ENCODE measurements at places on chromosomes 11 and 22.

DNA sequence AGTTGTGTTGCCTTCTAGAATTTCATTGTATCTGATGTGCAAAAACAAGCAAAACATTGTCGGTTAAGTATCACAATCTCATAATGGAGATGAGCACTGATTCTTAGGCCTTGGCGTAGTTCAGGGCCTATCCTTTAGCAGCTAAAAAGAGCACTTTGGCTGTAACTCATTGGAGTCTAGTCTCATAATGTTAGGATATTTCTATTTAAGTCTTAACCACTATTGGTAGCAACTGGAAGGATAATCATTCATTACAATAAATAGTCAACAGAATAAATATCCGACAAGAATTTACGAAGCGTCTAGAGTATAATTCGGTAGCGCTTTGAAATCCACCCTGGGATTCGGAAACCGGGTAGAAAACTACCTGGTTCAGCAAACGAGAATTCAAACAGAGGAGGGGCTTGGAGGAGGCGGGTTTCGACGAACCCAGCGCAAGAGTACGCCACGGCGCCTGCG lies 461 bp upstream of the EED start:
- no peaks in the 10 kb centered on the region for H3K27me3 ChIP-seq
- peaks cover 19% of the 10 kb centered on the region for H3K4me1 ChIP-seq
- 0 out of 2 replicates have a peak, but pooled peaks cover 4% of the 10 kb centered on the region for H3K36me3 ChIP-seq
- peak; percentile 80 for DNase-seq

- no peaks in the 10 kb centered on the region for H3K4me1 ChIP-seq
- H3K27me3 ChIP-seq, result no peaks in the 10 kb centered on the region
- H3K4me3 ChIP-seq, result no peak overlapping the region
- H3K27ac ChIP-seq, result no peak overlapping the region
Measured at GRCh38 chr22:21622919-21623647, 6.7 kb downstream of the YDJC start.

DNA sequence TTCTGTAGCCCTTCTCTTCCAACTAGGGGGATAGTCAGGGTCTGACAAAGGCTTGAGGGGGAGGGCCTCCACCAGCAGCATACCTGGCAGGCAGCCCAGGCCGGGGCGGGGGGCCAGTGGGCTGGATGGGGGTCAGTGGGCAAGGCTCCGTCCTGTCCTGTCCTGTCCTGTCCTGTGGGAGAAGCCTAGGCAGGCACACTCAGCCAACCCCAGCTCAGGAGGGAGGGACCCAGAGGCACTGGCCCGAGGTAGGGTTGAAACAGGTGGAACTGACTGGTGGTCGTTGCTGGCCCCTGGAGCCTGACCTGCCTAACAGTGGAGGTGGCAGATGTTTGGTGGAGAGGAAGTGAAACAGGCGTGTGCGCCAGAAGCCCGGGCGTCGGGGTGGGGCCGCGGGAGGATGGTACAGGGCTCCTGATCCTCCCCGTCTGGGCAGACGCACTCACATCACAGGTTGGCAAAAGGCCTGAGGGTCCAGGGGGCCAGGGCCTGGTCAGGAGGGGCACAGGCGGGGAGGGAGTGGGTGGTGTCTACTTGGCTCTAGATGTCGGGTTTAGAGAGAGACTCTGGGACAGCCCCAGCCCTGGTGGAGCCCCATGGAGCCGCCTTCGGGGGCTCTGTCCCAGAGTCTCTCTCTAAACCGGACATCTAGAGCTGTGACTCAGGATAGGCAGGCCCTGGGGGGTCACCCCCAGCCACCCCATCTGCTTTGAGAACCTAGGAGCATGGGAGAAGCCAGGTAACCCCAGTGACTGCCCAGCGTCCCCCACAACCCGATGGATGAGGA lies 32.5 kb upstream of the GRAMD4 start:
- no peak for DNase-seq
- H3K4me1 ChIP-seq, result no peaks in the 10 kb centered on the region
- no peak overlapping the region for H3K27ac ChIP-seq
- H3K4me3 ChIP-seq, result no peak overlapping the region

DNA sequence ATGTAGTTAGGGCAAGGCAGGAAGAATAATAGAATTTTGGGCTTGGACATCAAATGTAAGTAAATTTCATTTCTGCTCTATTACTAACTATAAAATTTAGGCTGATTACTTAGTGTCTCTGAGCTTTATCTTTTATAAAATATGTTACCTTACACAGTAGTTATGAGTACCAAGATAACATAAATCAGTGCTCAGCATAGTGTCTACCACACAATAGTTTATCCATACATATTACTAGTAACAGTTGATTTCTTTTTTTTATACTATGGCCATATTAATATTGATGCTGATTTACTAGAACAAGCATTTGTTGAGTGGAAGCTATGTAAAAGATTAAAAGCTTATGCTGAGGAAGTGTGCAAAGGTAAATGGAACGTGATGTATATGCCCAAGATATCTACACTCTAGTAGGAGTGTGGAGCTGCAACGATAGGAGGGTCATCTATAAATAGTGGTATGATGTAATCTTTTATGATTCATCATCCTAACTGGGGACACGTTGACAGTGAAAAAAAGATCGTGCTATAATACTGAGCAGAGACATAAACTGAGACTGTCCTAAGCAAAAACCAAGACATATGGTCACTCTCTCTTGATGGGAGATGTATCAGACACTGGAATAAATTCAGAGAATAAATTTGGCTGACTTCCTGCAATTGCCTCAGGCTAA lies 8.7 kb upstream of the SLC5A12 start:
- H3K36me3 ChIP-seq, result no peaks in the 10 kb centered on the region
- H3K4me1 ChIP-seq, result no peaks in the 10 kb centered on the region
- no peak for DNase-seq
- no peak overlapping the region for H3K4me3 ChIP-seq
- no peak overlapping the region for H3K27ac ChIP-seq
- no peaks in the 10 kb centered on the region for H3K27me3 ChIP-seq

DNA sequence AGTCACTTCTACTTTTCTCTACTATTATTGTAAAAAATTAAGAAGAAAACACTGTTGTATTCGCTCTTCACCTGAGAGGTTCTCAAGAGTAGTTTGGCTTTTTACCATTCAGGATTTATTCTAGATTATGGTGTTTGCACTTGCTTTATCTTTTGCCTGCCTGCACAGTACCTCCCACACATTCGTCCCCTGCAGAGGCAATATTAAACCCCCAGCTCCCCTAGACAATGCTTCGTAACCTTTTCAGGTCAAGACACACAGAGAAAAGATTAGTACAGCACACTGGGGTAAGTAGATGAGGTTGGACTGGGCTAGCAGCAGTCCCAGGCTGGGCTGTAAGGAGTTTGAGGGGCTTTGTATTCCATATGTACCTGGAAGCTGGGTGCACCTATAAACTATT lies 62.4 kb downstream of the TNRC6B start:
- no peak for DNase-seq
- H3K4me1 ChIP-seq, result peaks cover 54% of the 10 kb centered on the region
- peak overlapping the region; percentile 85 for H3K27ac ChIP-seq
- no peaks in the 10 kb centered on the region for H3K27me3 ChIP-seq

GRCh38 chr11:6757373-6757967 lies 14.3 kb downstream of the OR2AG2 start:
- H3K4me3 ChIP-seq, result no peak overlapping the region
- H3K4me1 ChIP-seq, result no peaks in the 10 kb centered on the region
- no peaks in the 10 kb centered on the region for H3K36me3 ChIP-seq
- no peaks in the 10 kb centered on the region for H3K27me3 ChIP-seq
- DNase-seq, result no peak
- H3K27ac ChIP-seq, result no peak overlapping the region

GRCh38 chr11:67439321-67440228 lies 2.1 kb upstream of the PTPRCAP start:
- peaks cover 15% of the 10 kb centered on the region for H3K36me3 ChIP-seq
- H3K4me3 ChIP-seq, result no peak overlapping the region
- no peaks in the 10 kb centered on the region for H3K4me1 ChIP-seq
- DNase-seq, result peak; percentile 55
- no peak overlapping the region for H3K27ac ChIP-seq

- no peak overlapping the region for H3K4me3 ChIP-seq
- peak overlapping the region; percentile 11 for H3K27ac ChIP-seq
- H3K36me3 ChIP-seq, result peaks cover 3% of the 10 kb centered on the region
- H3K27me3 ChIP-seq, result no peaks in the 10 kb centered on the region
Measured at GRCh38 chr22:43008509-43008908, 6.4 kb downstream of the PACSIN2 start.

- no peak for DNase-seq
- H3K4me1 ChIP-seq, result peaks cover 9% of the 10 kb centered on the region
- peaks cover 15% of the 10 kb centered on the region for H3K36me3 ChIP-seq
- no peak overlapping the region for H3K27ac ChIP-seq
Measured at GRCh38 chr11:45881708-45882368, 3.6 kb upstream of the MAPK8IP1 start.

- H3K4me3 ChIP-seq, result no peak overlapping the region
- H3K36me3 ChIP-seq, result no peaks in the 10 kb centered on the region
Measured at GRCh38 chr11:47398011-47398410, 10.4 kb upstream of the SLC39A13 start.

- H3K4me3 ChIP-seq, result no peak overlapping the region
- DNase-seq, result no peak
- H3K4me1 ChIP-seq, result no peaks in the 10 kb centered on the region
- H3K36me3 ChIP-seq, result peaks cover 56% of the 10 kb centered on the region
- H3K27me3 ChIP-seq, result no peaks in the 10 kb centered on the region
Measured at GRCh38 chr11:68412593-68413475, 47.7 kb upstream of the PPP6R3 start.

DNA sequence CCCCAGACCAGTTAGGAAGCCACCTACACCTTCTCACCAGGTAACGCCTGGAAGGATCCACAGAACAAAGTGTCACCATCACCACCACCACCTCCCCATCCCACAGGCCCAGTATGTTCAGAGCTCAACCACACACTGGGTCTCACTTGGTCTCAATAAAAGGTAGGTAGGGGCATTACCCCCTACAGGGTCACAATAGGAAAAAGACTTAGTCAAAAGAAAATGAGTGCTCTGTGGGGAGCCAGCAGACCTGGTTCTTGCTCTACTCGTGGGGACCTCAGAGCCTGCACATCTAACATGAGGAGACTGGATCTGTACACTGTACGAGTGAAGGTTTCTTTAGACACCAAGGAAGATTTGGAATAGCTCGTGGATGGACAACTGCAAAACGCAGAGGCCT lies 49.3 kb downstream of the HIRA start:
- no peak overlapping the region for H3K27ac ChIP-seq
- no peak for DNase-seq
- no peak overlapping the region for H3K4me3 ChIP-seq
- no peaks in the 10 kb centered on the region for H3K4me1 ChIP-seq

DNA sequence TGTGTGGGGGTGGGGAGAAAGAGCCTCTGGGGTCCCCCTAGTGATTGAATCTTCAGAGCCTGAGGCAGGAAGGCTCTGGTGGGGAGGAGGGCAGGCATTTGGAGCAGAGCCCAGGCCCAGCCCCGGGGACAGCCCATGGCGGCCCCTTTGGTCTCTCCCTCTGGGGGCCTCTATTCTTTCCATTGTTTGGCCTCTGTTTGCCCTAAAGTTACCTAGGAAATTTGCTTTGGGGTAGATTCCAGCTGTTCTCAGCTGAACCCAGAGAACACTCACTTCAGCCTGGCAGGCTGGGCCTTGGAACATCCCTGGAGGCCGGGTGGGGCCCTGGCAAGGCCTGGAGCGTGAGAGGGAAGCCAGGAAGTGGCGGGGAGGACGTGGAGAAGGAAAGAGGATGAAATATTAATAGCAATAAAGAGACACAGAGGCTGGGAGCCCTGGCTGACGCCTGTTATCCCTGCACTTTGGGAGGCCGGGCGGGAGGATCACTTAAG lies 22.9 kb upstream of the A4GALT start:
- H3K4me3 ChIP-seq, result no peak overlapping the region
- DNase-seq, result no peak
- peaks cover 39% of the 10 kb centered on the region for H3K4me1 ChIP-seq
- H3K27me3 ChIP-seq, result no peaks in the 10 kb centered on the region

DNA sequence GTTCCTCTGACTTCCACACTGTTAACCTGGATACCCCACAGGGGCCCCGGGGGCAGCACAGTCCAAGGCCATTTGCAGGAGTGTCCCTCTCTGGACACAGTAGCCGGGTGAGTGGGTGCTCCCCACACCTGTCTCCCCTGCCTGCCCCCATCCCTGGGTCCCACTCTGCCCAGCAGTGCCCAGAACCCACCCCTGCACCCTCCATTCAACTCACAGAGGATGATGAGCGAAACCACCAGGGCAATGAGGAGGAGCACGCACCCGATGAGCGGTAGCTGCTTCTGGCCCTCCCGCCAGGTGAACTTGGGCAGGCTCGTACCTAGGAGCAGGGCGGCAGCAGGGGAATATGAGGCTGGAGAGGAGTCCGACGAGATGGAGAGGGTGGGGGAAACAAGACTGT lies 12.2 kb downstream of the TMPRSS13 start:
- H3K36me3 ChIP-seq, result no peaks in the 10 kb centered on the region
- no peaks in the 10 kb centered on the region for H3K4me1 ChIP-seq
- H3K27ac ChIP-seq, result no peak overlapping the region
- H3K27me3 ChIP-seq, result no peaks in the 10 kb centered on the region
- peak; percentile 38 for DNase-seq
- no peak overlapping the region for H3K4me3 ChIP-seq

DNA sequence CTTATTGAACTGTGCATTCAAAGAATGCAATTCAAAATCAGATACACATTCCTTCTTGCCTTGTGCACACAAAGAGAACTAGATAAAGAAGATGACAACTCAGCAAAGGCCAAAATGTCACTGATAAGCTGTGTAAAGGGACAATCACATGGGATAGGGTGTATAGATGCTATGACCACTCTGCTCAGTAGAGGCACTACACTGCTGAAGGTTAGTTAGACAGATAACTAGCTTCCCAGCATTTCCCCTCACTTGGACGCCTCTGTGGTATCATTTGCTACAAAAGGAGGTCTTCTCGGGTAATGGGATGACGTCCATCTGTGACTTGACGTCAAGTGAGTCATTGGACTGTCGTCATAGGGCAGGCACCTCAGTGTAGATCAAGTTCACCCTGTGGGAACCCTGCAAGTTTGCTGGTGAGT lies 424.9 kb upstream of the CCDC90B start:
- DNase-seq, result no peak
- H3K27ac ChIP-seq, result no peak overlapping the region
- no peaks in the 10 kb centered on the region for H3K36me3 ChIP-seq
- H3K27me3 ChIP-seq, result no peaks in the 10 kb centered on the region
- no peaks in the 10 kb centered on the region for H3K4me1 ChIP-seq

DNA sequence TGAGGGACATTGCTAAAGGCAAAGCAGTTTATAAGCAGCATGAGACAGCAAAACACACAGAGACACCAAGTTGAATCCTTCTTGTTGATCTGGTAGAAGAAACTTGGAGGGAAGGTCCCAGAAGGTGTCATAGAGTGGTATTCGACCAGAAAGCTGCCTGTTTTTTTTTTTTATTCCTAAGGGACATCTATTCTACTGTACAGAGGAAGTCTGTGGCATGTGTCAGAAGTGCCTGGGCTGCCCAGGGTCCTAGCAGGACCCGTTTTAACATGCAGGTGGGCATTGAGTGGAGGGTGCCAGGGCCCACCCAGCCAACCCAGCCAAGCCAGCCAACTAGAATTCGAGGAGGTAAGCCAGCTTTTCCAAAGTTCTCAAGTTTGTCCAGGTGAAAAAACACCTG lies 68.0 kb upstream of the ATXN10 start:
- H3K4me1 ChIP-seq, result peaks cover 34% of the 10 kb centered on the region
- H3K27ac ChIP-seq, result peak overlapping the region; percentile 64
- no peak overlapping the region for H3K4me3 ChIP-seq
- DNase-seq, result no peak

GRCh38 chr22:38304526-38304925 lies 12.7 kb downstream of the CSNK1E start:
- H3K36me3 ChIP-seq, result peaks cover 99% of the 10 kb centered on the region
- H3K27ac ChIP-seq, result peak overlapping the region; percentile 98
- DNase-seq, result no peak
- peaks cover 75% of the 10 kb centered on the region for H3K4me1 ChIP-seq

Measured in RWPE2 (cell line).